ENCODE measurements at places on chromosomes 6 and 20.

GRCh38 chr20:17570347-17571152 lies 675 bp downstream of the DSTN start:
- peak; percentile 54 for DNase-seq

GRCh38 chr6:56491606-56492328 lies 150.9 kb downstream of the DST start:
- peak; percentile 66 for DNase-seq

DNA sequence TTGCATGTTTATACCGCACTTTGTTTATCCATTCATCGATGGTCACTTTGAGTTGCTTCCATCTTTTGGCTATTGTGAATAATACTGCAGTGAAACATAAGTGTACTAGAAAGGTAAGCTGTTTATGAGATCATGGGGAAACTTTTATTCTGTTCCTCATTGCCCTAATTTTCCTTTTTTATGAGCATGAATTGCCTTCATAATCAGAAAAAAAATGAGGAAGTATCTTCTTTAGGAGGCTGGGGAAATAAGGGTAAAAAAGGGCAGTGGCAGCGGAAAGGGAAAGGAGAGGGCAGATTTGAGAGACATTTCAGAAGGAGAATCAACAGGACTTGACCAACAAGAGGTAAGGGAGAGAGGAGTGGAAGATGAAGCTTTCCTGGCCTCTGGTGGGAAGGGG lies 14.3 kb upstream of the SERINC3 start:
- DNase-seq = no peak

DNA sequence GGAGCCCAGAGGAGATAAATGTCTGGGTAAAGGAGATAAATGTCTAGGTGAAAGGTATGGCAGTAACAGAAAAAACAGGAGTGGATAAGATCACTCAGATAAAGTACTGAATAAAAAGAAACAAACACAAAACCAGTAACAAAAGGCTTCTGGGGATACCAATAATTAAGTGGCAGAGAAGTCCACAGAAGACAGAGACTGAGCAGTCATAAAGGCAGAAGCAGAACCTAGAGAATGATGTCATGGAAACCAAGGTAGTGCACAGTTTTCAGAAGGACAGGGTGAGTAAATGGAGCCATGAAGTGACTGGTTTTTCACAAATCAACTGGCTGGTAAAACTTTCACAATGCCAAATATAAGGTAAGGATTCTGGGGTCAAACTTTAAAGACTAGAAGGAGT lies 80.9 kb upstream of the PLN start:
- DNase-seq = no peak

DNA sequence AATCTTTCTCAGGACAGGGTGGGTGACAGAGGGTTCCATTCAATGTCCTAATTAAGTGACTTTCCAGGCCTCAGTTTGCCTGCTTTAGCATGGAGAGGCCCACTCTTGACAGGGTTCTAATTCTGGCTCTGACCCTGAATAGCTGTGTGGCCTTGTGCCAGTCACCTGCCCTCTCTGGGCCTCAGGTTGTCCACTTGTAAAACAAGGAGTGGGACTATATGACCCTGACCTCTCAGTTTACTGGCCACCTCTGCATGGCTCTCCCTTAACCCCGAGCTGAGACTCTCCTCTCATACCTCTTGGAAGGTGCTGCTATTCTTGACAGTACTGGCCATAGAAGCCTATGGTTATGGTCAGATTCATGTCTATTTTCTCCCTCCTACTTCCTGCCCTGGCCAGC lies 44.1 kb upstream of the MLN start:
- DNase-seq = no peak

DNA sequence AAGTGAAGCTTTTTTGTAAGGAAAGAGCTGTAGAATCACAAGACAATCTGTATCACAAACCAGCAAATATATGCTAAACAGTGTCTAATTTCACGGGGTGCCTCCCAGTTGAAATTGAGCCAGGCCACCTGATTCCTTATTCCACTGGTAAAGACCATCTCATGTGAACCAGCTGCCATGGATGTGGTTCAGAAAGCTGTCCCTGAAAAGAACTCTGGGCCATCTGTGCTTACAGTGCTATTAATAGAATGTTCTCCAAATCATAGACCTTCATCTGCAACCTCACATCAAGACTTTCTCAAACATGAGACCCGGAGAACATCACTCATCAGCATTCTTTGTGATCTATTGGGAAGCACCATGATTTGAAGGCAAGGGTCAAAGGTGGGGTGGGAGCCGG lies 89.7 kb downstream of the FBXO5 start:
- no peak for DNase-seq

DNA sequence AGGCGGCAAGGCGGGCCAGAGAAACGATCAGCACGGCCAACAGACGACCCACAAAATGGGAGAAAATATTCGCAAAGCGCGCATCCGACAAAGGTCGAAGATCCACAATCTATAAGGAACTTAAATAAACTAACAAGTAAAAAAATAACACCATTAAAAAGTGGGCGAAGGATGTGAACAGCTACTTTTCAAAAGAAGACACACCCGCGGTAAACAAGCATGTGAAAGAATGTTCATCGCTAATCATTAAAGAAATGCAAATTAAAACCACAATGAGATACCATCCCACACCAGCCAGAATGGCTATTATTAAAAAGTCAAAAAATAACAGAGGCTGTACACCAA lies 117.8 kb upstream of the SIRPA start:
- DNase-seq = no peak

GRCh38 chr20:10651227-10651990 lies 22.4 kb downstream of the JAG1 start:
- DNase-seq = no peak

DNA sequence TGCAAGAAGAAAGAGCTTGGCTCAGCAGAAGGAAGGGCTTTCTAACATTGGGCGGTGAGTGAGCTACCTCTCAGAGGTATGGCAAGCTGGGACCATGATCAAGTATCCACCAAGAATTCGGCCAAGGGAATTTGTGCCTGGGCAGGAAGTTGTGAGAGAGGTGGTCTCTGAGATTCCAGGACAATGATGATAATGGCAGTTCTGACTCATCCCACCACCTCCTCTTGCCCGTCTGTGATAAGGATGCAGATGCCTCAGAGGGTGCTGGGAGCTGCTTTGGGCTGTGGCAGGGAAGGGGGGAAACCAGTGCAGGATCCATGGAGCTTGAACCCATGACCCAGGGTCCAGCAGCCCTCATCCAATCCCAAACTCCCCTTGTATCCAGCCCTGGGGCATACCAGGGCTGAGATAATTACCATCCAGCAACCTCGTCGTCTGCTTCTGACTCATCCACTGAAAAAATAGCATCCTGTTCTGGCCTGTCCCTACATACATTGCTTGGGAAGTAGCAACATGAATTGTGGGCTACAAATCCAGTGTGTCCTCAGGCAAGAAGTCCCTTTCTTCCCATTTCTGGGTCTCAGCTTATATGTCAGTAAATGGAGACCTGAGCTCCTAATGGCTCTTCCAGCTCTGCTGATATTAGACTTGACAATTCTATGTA lies 5.9 kb downstream of the TGM6 start:
- DNase-seq = peak; percentile 19

- DNase-seq = peak; percentile 35
Observed at GRCh38 chr6:135537741-135538301, 40.3 kb upstream of the AHI1 start.

DNA sequence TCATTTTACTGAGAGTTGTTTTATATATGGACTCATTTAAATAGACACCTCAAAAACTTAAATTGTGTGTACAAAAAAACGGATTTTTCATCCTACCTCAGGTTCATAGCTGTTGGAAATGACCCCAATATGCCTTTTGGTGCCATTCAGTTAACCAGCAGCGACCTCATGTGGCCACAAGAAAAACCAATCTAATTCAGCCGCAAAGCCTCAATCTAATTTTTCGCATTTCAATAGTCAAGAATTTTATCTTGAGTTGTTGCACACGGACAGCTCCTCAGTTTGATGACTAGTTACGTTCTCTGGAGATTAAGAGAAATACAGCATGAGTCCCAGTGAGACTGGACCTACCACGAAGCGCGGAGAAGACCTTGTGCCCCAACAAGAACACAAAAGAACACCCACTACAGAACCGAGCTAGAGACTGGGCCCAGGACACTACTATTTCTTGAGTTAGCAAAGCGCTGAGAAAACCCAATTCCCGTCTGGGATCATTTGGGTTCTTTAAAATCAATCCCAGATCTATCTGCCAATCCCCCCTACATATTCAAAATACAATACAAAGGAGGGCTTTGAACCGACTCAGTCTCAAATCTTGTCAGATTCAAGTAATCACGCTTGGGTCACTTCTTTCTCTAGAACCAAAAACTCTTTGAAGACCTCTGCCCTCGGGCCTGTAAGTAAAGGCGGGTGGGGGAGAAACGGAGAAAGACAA lies 1.1 kb downstream of the TCP11 start:
- peak; percentile 89 for DNase-seq

DNA sequence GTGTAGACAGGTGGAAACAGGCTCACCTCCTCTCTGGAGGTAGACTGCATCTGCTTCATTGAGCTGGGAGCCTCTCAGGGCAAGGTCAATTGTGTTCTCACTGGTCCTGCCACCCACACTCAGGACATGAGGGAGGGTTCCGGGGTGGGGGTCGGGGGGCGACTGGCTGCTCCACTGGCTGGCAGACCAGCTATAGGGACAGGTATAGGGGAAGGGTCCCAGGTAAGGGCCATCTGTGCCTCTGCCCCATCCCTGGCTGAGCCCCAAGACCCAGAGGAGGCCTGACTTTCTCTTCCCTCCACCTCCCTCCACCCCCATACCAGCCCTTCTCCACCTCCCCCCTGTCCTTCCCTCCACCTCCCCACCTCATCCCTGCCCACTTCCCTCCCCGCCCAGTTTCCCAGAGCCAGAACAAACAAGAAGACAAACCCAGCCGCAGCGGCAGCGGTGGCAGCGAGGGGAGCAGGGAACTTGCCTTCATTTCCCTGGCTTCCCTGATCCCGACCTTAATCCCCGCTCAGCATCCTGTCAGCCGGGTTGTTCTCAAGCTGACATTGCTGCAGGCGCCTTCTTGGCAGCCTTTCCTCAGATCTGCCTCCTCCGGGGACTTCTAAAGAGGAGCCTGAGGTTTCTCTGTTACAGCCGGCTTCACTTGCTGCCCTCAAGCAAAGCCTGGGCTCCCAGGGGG lies 18.3 kb upstream of the FOXP4 start:
- peak; percentile 6 for DNase-seq

DNA sequence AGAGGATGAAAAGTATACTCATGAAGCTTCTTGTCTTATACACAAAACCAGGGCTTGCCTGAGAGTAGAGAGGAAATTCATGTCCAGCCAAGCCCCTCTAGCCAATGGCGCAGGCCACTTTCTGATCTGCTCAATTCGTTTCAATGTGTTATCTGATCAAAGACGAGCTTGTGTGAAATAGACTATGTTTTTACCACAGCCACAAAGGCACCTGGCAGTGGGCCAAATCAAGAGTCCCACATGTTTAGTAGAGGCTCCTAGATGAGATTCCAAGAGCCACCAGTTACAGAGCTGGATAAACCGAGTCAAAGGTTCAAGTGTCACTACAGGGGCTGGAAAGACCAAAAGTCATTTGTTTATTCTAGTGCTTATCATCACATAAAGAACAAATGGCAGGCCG lies 34.9 kb downstream of the GPLD1 start:
- DNase-seq = no peak

DNA sequence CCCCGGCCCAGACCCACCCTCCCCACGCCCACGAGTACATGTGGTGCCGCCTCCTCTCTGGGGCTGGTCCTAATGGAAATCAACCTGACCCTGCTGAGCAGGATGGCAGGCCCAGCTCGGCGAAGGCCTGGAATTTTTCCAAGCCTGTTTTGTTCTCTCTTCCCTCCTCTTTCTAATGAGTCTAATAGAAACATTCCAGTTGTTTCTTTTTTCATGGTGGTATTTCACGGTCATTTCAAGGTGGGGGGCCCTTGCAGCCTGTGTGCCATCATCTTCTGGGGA lies 16.6 kb downstream of the SMOC2 start:
- no peak for DNase-seq

GRCh38 chr6:130115036-130115435 lies 96.7 kb downstream of the L3MBTL3 start:
- no peak for DNase-seq

- no peak for DNase-seq
Observed at GRCh38 chr6:92586236-92586977, 833.0 kb downstream of the EPHA7 start.

- no peak for DNase-seq
Observed at GRCh38 chr6:34143196-34143883, 2.5 kb downstream of the GRM4 start.

DNA sequence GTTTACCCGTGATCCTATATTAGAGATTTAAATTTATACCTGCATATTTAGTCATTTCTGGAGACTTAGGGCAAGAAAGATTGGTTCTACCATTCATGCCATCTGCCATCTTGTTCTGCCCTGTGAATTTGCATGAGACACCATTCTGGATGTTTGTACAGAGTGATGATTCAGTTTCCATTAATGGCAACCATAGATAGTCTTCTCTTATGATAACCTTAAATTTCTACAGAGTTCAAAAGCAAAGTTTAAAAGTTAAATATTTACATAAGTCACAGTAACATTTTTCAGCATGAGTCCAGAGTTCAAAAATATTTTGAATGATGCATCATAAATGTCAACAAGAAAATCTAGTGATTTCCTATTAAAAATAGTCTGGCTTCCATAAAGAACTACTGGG lies 23.2 kb downstream of the PLCB1 start:
- DNase-seq = peak; percentile 52

GRCh38 chr6:113142671-113143174 lies 714.4 kb upstream of the MARCKS start:
- DNase-seq = no peak

- peak; percentile 97 for DNase-seq
Observed at GRCh38 chr6:28981833-28982475, 23.2 kb downstream of the ZNF311 start.

DNA sequence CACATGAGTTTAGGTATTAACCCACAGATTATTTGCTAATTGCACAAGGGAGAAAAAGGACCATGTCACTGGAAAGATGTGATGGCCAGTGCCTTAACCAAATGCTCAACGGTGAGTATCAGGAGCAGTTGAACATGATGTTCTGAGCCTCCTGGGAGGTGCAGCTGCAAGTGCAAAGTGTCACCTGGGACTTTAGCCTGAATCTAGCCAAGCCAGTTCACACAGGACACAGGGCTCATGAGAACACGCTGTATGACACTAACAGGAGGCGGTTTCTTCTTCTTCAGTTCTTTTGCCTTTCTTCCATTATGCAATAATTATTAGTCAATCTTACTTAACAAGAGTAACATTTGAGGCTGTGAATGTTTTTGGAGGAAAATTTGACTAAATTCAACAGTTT lies 225.3 kb downstream of the THBS2 start:
- DNase-seq = no peak

DNA sequence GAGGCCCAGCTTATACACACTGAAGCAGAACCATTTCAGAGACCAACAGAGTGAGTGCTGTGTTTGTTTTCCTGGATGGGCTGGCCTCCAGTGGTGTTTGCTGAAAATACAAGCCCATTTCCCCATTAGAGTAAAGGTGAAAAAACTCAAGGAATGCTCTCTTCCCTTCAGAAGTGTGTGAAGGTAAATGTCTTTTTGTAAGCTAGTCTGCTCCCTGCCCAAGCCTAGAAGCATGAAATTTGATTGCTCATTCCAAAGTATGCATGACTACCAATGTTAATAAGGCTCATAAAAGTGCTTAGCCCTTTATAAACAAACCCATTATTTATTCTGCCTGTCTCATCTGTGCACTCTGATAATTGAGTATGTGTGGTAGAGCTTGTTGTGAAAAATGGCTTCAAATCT lies 59.1 kb downstream of the ADGRF1 start:
- DNase-seq = no peak
